ENCODE measurements at places on chromosomes 13 and 19.
A peak's percentile ranks its signal among the peaks of the same experiment; 100 is the strongest.

GRCh38 chr19:39929750-39930149 lies 4.7 kb downstream of the FCGBP start:
- DNase-seq, result no peak

DNA sequence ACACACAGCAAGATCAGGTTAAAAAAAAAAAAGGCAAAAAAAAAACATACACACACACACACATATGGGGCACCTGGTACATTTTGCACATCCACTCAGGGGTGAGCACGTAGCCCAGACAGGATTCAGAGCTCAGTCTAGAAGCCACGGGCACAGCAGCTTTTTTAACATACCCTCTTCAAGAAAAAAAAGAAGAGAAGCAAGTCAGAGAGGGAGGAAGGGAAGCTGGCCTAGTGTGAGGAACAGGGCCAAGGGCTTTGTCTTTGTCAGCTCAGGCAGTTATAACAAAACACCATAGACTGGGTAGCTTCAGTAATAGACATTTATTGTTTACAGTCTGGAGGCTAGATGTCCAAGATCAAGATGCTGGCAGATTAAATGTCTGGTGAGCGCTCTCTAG lies 2.3 kb upstream of the TPM4 start:
- DNase-seq, result no peak

GRCh38 chr13:50888362-50888761 lies 21.2 kb upstream of the RNASEH2B start:
- no peak for DNase-seq

DNA sequence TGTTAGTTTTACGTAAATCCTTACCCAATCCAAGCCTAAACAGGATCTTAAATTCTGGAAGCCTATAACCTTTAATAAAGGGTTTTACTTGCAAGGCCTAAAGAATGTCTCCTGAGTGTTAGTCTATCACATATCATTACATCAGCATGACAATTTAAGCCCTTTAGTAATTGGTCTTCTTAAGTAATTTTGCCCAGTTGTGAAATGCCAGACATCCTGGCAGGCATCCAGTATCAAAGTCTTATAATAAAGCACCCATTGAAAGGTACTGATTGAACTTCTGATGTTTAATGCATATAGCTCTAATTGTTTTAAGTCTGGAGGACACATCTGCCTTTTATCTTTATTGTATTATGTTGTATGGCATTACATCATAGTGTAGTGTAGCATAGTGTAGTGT lies 1078.9 kb downstream of the SLITRK1 start:
- no peak for DNase-seq

- no peak for DNase-seq
Observed at GRCh38 chr13:72570019-72570418, 157.4 kb downstream of the MZT1 start.

DNA sequence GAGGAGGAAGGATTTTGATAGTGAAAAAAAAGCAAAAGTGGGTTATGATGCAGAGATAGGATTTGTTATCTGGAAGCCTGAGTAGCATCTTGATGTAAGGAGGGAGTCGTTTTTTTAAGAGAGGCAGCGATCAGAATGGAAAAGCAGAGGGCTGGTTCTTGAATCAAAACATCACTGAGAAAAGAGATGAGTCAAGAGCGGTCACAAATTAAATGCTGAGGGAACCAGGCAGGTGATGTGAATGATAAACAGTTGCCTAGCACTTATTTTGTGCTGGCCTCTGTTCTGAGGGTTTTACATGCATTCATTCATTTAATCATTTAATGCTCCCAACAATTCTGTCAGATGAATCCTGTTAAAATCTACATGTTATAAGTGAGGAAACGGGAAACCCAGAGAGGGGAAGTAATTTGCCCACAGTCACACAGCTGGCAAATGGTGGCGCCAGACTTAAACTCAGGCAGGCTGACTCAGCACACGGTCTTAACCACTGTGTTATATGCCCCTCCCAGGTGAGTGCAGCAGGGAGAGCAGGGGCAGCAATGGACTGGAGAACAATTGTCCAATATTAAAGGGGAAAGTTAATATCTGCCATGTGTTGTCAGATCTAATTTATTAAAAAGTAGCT lies 21.4 kb downstream of the SIGLECL1 start:
- no peak for DNase-seq

GRCh38 chr13:44189085-44189484 lies 184.5 kb upstream of the SERP2 start:
- DNase-seq, result no peak

- DNase-seq, result peak; percentile 89
Observed at GRCh38 chr19:31349160-31349881, at the start of gene TSHZ3. TSS of gene TSHZ3 (minus strand) at chr19:31349436. CDS start at chr19:31349219, 217 bp downstream.

GRCh38 chr19:6473647-6474046 lies 7.9 kb downstream of the DENND1C start:
- DNase-seq, result no peak
